ENCODE measurements at places on chromosomes 7 and 10.

DNA sequence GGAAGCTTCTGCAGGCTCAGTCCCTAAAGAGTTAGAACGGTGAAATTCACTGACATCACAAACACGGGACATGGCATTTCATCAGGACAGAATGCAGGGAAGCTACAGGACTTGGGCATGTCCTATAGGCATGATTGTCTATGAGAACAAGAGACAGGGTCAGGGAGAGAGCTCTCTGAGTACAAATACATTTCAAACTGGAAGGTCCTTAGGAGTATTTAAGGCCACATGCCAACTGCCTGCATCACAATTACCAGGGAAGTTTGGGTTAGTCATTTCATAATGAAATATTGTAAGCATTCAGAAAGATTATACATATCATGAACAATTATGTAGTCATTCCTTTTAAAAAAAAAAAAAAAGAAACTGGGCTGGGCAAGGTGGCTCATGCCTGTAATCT is 71.3 kb downstream of the CREB3L2 start:
- DNase-seq = no peak

GRCh38 chr7:142334236-142334635 is 76.4 kb upstream of the PRSS58 start:
- no peak for DNase-seq

DNA sequence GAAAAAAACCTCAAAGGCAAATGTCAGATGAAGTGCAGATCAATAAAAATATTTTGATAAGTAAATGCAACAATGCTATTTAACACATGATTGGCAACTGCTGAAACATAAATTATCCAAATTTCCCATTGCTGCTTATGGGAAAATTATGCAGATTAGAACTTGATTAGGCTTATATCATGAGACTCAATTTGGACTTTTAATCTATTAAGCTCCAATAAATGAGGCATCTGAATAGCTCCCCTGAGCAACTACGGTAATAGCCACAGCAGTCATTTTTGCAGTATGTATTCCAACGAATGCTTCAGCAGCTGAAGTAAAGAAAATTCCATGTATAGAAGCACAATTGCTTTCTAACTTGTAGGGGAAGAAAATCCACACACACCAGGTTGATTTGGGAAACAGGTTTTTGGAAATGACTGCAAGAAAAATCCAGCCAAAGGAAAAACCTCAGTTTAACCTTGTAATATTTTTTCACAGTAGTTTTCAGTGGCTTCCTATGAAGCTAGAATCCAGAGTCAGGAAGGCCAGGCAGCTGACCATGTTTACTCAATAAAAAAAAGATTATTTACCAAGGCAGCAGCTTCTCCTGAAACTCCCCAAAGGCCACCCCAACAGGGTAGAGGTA is 716.1 kb downstream of the KCNMA1 start:
- no peak for DNase-seq

DNA sequence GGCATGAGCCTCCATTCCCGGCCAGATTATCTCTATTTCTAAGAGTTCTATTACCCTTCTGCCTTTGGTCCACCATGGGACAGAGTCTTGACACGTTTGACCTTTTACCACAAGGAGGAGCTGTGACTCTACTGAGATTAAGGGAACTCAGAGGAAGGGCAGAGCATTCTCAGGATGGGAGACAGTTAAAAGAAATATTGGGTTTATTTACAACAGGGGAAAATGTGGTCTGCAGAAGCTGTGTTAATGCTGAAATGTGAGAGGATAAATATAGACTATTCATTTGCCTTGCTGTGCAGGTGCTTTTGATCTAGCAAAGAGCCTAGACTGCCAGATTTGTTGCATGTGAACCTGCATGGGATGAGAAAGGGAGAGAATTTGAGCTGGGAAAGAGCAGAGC is 45.8 kb upstream of the PRSS58 start:
- no peak for DNase-seq

DNA sequence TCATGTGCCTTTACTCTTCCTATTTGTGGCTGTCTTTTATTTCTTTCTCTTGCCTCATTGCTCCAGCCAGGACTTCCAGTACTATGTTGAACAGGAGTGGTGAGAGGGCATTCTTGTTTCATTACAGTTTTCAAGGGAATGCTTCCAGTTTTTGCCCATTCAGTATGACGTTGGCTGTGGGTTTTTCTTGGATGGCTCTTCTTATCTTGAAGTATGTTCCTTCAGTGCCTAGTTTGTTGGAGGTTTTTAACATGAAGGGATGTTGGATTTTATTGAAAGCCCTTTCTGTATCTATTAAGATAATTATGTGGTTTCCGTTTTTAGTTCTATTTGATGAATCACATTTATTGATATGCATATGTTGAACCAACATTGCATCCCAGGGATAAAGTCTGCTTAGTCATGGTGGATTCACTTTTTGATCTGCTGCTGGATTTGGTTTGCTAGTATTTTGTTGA is 96.8 kb downstream of the GLCCI1 start:
- no peak for DNase-seq

- DNase-seq = no peak
Measured at GRCh38 chr10:92689663-92690210, at the start of gene HHEX. TSS of gene HHEX (plus strand) at chr10:92689955. CDS start at chr10:92689987, 32 bp downstream.

GRCh38 chr10:91590904-91591796 is 41.7 kb downstream of the PPP1R3C start:
- no peak for DNase-seq

DNA sequence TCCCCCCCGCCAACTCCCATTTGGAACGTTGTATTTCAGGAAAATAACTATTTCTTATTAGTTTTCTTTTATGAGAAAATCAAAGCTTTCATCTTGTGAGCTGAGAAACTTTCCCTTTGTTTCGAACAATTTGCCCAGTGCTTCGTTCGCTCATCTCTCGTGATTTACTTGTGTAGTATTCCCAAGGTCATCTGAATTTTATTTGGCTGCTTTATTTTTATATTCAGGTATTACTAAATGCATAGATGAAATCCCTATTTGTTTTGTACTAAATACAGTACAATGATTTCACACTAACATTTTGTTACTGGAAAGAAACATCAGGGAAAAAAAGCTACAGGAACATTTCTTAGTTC is 12.0 kb upstream of the EBLN1 start:
- no peak for DNase-seq

- no peak for DNase-seq
Measured at GRCh38 chr7:48389977-48390376, 218.7 kb downstream of the ABCA13 start.

GRCh38 chr7:5479941-5480517 is 56.4 kb upstream of the TNRC18 start:
- DNase-seq = no peak

DNA sequence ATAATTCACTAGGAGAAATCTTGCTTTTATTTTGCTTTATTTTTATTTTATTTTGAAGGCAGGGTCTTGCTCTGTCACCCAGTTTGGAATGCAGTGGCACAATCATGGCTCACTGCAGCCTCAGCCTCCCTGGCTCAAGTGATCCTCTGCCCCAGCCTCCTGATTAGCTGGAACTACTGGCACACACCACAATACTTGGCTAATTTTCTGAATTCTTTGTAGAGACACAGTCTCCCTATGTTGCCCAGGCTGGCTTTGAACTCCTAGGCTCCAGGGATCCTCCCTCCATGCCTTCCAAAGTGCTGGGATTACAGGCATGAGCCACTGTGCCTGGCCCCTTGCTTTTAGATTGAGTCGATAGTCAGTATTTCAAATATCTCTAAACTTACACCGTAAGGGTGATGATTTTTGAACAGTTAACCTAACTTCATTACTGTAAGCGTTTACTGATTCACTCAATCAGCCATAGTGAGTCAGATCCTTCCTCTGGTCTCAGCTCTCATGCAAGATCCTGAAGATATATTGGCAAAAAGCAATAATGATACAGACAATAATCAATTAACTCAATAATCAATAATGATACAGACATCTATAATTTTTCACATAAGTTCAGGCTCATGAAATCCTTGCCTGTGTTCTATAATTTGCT is 239.5 kb downstream of the KIAA1217 start:
- no peak for DNase-seq

DNA sequence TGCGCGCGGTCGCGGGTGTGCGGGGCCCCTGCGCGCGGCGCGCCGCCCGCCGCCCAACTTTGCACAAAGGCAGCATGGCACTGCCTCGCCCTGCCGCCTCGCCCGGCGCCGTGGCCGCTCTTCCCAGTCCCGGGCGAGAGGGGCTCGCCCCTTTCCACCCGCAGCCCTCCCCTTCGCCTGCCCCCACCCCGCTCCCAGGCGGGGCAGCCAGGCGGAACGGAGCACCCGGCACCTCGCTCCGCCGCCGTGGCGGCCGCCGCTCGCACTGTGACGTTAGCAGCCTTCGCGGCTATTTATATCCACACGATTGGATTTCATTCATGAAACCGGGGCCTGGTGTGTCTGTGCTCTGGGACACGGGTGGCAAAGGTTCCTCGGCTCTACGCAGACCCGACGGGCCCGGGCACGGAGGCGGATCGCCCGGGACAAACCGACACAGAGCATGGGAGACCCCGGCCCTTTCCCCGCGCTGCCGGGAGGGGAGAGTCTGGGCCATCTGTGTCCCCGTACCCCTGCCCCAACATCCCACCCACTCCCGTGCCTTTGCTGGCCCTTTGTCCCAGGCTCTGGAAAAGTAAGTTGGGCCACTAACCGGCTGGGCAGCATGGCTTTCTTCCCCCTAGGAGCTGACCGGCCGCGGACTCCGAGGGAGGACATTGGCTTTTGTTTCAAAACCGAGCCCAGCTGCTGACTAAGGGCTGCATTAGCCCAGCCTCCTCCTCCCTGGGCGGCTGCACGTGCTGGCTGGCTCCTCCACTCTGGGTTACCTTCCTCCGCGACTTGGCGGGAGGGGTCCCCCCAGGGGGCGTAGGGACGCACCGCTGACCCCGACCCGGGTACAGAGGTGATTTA is at the start of gene RHOBTB1:
RHOBTB1 (minus strand) TSS at position 128 of the 852 bp plus-strand sequence. CDS start 32,643 bp downstream, outside the sequence.
- DNase-seq = peak; percentile 91

DNA sequence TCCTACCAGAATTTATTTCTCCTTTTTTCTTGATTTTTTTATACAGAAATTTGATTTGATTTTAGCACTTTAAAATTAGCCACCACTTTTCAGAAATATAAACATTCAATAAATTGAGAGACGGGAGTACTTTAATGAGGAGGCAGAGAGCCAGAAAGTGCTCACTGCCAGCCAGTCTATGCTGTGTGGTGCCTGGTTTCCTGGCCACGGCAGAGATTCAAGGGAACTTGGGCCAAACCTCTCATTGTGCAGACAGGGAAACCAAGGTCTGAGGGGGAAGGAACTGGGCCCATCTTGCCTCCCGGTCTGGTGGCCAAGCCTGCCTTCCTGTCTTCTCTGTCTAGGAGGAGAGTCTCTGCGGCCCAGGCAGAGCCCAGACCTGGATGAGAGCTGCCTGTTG is 25.9 kb downstream of the ADAMTS14 start:
- DNase-seq = no peak

DNA sequence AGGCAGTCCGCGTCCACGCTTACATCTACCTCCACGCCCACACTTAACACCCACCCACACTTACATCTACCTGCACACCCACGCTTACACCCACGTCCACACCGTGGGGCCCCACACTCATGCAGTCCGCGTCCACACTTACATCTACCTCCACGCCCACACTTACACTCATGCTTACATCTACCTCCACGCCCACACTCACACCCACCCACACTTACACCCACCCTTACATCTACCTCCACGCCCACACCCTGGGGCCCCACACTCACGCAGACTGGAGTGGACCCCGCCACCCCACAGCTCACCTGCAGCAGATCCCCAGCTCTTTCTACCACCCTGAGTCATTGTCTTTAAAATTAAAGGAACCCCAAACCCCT is 32.4 kb upstream of the PWWP2B start:
- DNase-seq = peak; percentile 33

DNA sequence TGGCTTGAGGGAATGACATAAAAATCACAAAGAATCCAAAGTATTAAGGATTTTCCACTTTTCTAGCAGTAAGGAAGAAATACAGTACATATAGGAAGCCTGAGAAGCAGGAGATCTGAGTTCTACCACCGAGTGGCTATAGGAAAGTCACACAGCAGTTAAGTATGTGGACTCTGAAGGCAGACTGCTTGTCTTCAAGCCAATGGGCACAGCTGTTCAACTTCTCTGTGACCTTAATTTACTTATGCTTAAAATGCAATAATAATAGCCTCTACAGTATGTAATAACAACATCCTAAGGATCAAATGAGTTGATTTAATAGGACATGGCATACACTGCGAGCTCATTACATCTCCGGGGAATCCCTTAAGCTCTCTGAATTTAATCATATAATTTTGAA is 68.0 kb downstream of the CTTNBP2 start:
- DNase-seq = no peak

DNA sequence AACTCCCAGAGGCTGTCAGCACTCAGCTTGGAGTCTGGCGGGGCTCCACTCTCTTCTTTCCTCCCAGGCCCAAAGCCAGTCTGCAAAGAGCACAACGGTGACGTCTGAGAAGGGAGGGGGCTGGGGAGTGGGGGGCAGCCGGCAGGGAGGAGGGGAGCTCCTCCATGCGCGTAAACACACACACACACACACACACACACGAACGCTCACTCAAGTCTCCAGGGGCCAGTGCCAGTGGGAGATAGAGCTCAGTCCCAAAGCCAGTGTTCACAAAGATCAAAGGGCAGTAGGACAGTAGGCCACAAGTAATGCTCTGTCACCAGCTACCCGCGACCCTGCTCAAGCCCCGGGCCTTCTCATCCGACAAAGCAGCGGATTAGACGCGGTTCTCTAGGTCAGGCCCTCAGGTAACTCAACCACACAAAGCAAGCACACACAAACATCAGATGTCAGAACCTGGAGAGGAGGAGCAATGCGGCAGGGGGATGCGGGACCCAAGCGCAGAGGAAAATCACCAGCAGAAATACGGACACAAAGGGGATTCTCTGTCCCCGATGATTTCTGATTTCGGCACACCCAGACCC is 19.9 kb downstream of the TCAF1 start:
- DNase-seq = peak; percentile 53

DNA sequence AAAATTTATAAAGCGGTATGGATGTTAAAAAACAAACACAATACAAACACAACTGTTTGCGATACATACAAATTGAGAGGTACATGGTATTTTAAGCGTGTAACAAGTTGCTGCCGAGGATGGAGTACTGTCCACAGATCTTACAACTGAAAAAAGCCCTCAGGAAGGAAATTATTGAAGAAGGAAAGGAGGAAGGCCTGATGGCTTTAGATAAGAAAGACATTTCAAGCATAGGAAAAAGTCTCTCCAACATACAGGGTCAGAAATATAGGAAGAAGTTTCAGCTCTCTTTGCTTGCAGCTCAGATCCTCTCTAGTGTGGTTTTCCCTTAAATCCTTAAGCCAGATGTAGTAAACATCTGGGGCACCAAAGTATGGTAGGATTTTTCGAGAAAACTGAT is 25.0 kb downstream of the RBM28 start:
- no peak for DNase-seq

- no peak for DNase-seq
Measured at GRCh38 chr10:95480901-95481491, 80.2 kb downstream of the SORBS1 start.

DNA sequence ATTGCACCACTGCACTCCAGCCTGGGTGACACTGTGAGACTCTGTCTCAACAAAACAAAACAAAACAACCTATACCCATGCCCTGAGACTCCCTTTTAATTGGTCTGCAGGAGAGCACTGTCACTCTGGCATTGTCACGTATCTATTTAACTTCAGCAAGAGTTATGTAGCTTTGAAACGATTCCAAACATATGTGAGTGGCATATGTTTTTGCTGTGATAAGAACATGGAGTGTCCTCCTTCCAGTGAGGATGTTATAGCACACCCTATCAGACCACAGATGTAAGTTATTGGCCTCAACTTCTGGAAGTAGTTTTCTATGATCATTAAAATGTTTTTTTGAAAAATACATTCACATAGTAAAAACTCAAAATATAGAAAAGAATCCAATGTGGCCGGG is 15.5 kb upstream of the DNAJC12 start:
- no peak for DNase-seq
